ENCODE measurements at places on chromosomes 7 and 10. TPM values are rescaled to one million over a fixed set of nuclear protein-coding genes. Genes with fewer than 3 reads are reported as not detected.

DNA sequence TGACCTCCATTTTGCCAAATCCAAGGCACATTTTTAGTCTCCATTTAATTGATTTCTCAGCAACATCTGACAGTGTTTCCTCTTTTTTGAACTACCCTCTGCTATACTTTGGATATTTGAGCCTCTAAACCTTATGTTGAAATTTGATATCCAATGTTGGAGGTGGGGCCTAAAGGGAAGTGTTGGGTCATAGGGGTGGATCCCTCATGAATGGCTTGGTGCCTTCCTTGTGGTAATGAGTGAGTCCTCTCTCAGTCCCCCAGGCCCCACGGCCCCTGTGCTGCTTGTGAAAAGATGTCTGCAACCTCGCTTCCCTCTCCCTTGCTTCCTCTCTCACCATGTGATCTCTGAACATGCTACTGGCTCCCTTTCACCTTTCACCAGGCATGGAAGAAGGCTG is 96.8 kb upstream of the DGKB start:
- DNase-seq, result no peak

GRCh38 chr10:130400890-130401289 is 264.7 kb downstream of the GLRX3 start:
- no peak for DNase-seq

- no peak for DNase-seq
Observed at GRCh38 chr10:3622427-3622826, 162.6 kb downstream of the KLF6 start.

DNA sequence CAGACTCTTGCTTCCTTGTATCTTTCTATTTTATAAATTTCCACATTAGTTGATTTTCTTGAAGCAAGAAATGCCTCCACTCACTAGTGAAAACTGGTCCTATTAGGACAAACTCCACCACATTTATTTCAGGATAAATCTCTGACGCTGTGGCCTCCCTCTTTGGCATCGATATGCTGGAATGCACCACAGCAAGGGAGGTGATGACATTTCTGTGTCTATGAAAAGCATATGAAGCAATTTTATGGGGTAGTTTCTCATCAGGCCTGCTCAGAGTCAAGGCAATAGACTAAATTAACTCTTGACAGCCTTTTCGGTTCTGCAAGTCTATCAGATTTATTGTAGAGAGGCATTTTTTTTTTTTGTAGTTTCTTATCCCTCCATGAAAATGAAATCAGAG is 304.4 kb downstream of the ZEB1 start:
- no peak for DNase-seq

DNA sequence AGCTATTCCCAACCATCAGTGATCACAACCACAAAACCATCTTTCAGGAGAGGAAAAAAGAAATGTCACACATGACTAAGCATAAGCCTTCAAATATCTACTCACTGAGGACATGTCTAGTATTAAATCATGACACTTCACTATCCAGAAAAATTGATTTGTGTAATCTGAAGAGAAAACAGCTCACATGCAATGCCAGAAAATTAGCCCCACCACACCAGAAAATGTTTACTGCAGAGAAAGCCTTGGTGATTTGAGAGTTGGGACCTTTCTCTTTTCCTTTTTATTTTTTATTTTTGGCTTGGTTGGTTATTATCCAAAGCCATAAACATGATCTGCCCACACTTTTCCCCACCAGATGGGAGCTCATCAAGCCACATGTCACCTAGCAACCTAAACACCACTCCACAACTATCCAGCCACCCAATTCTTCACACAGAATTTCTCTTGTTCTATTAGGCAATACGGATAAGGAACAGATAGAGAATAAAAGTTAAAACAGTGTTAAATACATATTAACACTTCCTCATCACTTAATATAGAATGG is 3.1 kb downstream of the PARD3 start:
- DNase-seq, result no peak

Gene BUD23
- 104 TPM for total RNA-seq

Gene FKBP9
- total RNA-seq, result 571 TPM

Measured in bronchial epithelial cell (primary cell).